ENCODE measurements at places on chromosomes 13 and 19. TPM values are rescaled to one million over a fixed set of nuclear protein-coding genes. Genes with fewer than 3 reads are reported as not detected.

DNA sequence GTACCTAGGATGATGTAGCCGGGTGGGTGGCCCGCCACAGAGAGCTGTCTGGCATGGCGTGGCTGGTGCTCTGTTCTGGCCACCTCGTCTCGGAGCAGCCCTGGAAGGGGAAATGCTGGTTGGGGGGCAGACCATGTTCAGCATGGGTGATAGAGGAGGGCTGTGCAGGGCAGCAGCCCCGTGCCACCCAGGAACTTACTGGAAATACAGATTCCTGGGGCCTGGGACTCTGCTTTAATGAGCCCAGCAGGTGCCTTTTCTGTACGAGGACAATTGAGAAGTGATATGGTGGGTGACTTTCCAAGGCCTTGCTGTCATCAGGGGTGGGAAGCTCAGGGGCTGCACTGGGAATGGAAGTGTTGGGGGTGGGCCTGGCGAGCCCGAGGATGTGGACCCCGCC, 24.7 kb downstream of the SMARCA4 start:
- no peaks in the 10 kb centered on the region for H3K36me3 ChIP-seq
- no peaks in the 10 kb centered on the region for H3K27me3 ChIP-seq
- no peaks in the 10 kb centered on the region for H3K4me1 ChIP-seq
- no peak for DNase-seq
- H3K27ac ChIP-seq = no peak overlapping the region

- peaks cover 21% of the 10 kb centered on the region for H3K4me1 ChIP-seq
- no peak overlapping the region for H3K27ac ChIP-seq
- H3K27me3 ChIP-seq = no peaks in the 10 kb centered on the region
These were observed 24.4 kb upstream of the C1QTNF9 start for GRCh38 chr13:24284889-24285565.

DNA sequence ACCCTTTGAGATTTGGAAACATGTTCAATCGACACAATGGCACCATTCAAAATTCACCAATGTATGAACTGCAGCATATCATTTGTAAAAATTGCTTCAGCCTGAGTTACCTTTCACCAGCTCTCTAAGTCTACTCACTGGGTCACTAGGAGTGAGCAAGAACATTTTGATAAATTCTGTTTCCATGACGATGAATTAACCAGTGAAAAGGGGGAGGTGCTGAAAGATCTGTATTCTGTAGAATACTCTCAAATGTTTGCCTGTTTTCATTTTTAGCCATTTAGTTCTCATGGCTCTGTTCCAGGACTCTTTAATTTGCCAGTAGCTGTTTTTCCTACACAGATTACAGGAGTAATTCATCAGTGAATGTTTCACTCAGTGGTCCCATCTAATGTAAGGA, 883.4 kb downstream of the DIAPH3 start:
- DNase-seq = no peak
- no peaks in the 10 kb centered on the region for H3K36me3 ChIP-seq
- H3K4me1 ChIP-seq = no peaks in the 10 kb centered on the region
- H3K4me3 ChIP-seq = no peak overlapping the region
- no peaks in the 10 kb centered on the region for H3K27me3 ChIP-seq

DNA sequence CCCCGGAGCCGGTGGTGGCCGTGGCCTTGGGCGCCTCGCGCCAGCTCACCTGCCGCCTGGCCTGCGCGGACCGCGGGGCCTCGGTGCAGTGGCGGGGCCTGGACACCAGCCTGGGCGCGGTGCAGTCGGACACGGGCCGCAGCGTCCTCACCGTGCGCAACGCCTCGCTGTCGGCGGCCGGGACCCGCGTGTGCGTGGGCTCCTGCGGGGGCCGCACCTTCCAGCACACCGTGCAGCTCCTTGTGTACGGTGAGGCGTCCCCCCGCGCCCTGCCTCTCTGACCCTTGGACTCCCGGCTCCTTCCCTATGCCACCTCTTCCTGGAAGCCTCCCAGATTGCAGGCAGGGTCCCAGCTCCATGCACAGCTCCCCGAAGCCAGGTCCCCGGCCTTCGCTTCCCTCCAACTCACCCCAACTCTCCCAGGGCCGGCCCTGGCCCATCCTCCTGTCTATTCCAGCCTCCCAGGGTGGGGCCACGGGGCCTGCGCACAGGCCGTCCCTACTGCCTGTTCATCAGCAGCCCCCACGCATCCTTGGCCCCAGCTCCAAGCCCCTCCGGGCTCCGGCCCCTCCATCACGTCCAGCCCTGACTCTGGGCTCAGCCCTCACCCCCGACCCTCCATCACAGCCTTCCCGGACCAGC, 1.7 kb downstream of the MADCAM1 start:
- H3K27me3 ChIP-seq = peaks cover 19% of the 10 kb centered on the region
- peaks cover 2% of the 10 kb centered on the region for H3K4me1 ChIP-seq
- no peak overlapping the region for H3K27ac ChIP-seq
- H3K36me3 ChIP-seq = no peaks in the 10 kb centered on the region
- DNase-seq = no peak

DNA sequence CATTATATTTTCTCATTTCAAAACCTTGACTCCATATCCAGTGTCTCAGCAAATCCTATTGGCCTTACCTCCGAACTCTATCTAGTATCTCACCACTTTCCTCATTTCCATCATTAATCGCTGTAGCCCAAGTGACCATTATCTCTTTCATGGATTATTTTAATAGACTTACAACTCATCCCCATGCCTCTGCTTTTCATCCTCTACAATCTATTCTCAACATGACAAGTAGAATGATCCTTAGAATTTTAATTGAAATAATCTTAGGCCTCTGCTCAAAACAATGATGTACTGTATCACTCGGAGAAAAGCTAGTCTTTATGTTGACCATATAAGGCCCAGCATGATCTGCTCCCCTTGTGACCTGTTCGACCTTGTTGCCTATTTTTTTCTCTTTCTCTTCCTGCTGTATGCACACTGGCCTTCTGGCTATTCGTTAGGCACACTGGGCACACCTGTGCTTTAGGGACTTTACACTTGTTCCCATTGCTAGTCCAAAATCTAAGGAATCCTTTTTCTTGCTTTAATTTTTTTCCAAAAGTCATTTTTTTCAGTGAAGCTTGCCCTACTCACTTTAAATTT, 21.4 kb downstream of the DNAJC15 start:
- H3K4me3 ChIP-seq = no peak overlapping the region
- DNase-seq = no peak
- no peaks in the 10 kb centered on the region for H3K27me3 ChIP-seq
- H3K36me3 ChIP-seq = no peaks in the 10 kb centered on the region

DNA sequence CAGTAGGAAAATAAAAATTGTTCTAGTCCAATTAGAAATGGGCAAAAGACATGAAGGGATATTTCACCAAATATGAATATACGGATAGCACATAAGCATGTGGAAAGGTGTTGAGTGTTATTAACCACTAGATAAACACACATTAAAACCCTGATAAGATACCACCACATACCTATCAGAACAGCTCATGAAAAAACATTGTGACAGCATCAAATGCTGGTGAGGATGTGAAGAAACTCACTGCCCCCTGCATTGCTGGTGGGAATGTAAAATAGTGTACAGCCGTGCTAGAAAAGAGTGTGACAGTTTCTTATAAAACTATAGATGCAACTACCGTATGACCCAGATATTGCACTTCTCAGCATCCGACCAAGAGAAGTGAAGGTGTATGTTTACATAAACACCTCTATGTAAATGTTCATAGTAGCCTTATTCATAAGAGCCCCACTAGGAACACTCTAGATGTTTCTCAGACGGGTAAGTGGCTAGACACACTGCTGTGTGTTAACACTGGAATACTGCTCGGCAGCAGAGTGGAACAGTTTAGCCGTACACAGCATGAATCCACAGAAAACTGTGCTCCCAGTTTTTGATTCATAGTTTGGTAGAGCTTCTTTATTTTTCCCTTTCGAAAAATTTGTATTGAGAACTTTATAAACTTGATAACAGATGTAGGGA, 321.1 kb downstream of the MYO16 start:
- H3K4me1 ChIP-seq = no peaks in the 10 kb centered on the region
- no peak overlapping the region for H3K4me3 ChIP-seq
- H3K27me3 ChIP-seq = no peaks in the 10 kb centered on the region
- no peaks in the 10 kb centered on the region for H3K36me3 ChIP-seq

Gene NDFIP2
- polyA plus RNA-seq = 50.7 TPM

Gene CCDC70
- polyA plus RNA-seq = not detected

Gene ASPDH
- polyA plus RNA-seq = 1.4 TPM

Gene PRTN3
- not detected for polyA plus RNA-seq

Gene MEDAG
- 2.2 TPM for polyA plus RNA-seq

Gene SOHLH2
- polyA plus RNA-seq = 1.4 TPM

Gene FUT3
- not detected for polyA plus RNA-seq
